Activated CD8-positive, alpha-beta memory T cell treated with anti-CD3 and anti-CD28 coated beads for 1 hour (primary cell): ENCODE measurements at places on chromosomes 1 and 21.

DNA sequence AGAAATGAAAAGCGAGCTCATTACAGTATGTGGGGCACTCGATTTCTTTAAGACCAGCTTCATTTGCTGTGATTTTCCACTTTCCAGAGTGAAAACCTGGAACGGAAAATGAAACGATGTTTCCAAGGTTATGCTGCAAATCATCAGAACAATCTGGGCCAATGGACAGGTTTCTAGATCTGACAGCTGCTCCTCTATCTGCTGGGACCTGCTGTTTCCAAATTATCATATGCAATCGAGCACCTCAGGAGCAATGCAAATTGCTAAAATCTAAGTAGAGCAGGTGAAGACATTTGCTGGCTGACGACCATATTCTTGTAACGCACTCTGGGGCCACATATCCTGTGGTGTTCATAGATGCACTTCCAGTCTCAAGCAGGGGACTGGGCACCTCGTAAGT is 39.7 kb upstream of the TIAM1 start:
- DNase-seq, result no peak

GRCh38 chr1:64572222-64572900 is 102.4 kb downstream of the CACHD1 start:
- DNase-seq, result no peak

- no peak for DNase-seq
Measured at GRCh38 chr1:41884256-41885230, 34.2 kb downstream of the HIVEP3 start.

DNA sequence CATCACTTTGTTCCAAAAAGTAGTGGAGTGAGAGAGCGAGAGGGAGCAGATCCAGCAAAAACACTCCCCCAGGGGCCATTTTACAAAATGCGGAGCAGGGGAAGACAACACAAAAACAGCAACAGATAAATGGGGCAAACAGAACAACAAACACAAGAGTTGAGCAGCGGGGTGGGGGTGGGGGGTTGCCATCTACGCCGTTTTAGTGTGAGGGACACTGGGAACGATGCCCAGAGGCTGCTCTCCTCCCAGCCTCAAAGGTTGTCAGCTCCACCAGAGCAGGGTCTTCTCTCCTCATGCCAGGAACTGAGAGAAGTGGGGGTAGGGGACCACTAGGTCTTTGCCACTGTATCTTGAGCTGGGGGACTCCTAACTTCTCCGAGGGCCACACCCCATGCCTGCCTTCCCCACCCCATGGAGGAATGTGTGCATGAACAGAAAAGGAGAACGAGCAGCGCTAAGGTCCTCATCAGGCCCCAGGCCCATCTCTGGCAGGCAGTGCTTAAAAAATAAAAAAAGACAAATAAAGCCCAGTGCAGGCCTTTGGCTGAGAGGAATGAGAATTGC is 1.3 kb upstream of the PBXIP1 start:
- DNase-seq, result no peak

DNA sequence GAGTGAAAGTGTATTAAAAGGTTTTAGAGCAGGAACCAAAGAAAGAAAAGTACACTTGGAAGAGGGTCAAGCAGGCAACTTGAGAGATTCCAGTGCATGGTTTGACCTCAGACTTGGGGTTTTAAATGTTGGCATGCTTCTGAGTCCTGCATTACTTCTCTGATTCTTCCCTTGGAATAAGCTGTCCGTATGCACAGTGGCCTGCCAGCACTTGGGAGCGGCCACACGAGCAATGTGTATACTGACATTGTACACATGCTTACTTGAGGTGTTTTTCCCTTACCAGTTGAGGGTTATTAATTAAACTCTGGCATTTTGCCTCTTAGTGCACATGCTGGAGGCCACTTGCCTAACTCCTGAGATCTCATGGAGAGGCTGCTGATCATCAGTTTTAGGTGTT is 786.6 kb upstream of the RGS18 start:
- DNase-seq, result no peak

DNA sequence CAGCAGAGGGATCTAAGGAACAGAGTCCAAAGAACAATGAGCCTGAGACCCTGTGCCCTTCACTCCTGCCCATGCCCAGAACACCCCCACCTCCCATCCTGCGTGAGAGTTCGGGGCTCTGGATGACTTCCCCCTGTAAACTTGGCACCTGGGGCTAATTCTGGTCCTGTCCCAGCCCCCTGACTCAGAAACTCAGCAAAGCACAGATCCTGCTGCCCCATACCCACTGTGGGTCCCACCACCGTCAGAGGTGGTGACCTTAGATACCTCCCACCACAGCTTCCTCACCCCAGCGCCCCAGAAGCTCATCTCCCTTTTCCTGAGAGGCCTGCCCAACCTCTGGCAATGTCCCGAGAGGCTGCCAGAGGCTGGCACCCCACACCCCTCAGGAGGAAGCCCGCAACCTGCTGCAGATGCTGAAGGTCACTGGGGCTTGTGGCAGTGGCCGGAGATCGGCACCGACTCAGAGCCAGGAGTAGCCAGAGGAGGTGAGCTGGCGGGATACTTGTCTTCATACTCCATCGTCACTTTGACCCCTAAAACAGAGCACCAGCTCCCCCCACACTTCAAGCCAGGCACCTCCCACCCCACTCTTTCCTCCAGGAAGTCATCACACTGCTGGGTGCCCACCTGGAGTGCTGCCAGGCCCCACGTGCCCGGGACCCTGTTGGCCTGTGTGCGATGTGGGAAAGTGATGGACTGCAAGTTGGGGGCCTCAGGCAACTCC is 111.6 kb upstream of the IFFO2 start:
- DNase-seq, result no peak

GRCh38 chr1:245467804-245468203 is 313.0 kb downstream of the KIF26B start:
- DNase-seq, result no peak

DNA sequence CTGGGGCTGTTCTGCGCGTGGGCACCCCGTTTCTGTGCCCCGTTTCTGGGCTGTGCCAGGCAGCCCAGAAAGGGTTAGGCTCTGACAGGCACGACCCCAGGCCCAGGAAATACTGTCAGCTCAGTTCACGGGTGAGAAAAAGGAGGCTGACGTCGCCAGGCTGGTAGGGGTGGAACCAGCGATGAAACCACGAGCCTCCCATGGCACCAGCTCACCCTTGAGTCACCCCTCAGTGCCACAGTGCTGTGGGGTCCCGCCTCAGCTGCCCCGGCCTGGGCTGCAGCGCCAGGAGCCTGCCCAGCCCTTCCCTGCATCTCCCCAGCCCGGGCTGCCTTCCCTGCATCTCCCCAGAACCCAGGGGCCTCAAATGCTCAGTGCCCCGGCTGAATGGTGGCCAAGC is 11.5 kb downstream of the MEGF6 start:
- DNase-seq, result no peak

- DNase-seq, result no peak
Measured at GRCh38 chr1:43315963-43316737, 15.4 kb downstream of the TIE1 start.

GRCh38 chr1:109218516-109218915 is 4.8 kb downstream of the SARS1 start:
- no peak for DNase-seq

DNA sequence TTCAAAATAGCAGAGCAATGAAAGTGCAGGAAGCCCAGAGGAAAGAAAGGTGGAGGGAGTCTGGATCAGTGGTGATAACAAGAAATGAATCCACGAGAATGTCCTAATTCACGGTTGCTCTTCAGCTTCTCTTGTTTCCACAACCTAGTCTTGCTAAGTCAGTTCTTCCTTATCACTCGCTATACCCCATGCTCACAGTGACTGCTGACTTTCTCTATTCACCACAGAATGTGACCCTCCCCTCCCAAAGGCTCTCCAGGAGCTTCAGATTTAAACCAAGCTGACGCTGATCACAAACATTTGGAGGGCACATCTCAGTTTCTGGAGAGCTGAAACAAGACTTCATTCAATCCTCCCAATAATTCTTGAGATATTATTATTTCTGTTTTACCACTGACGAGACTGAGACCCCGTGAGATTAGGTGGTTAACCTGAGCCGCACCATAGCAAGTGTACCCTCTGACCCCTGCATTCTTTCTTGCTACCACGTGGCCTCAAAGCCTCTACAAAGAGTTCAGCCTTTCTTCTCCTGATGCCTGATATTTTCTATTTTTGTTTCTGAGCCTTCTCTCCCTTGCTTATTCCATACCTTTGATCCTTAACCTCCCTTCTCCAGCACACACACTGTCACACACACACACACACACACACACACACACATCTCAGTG is 10.7 kb upstream of the CCN1 start:
- no peak for DNase-seq

DNA sequence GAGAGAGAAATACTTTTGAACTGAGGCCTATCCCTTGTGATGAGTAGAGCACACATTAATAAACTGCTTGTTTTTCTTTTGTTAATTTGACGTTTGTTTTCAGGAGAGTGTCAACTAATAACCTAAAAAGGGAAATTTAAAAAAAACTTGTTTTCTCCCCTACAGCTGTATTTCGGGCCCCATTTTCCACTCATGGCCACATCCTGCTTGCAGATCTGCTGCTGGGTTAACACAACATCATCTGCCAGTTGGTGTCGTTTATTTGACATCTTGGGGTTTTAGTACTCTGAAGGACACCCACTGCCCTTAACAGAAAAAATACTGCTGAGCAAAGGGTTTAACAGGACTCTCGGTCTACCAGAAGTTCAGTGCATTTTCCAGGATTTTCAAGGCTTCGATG is 848 bp upstream of the PYHIN1 start:
- no peak for DNase-seq

- no peak for DNase-seq
Measured at GRCh38 chr1:199490769-199491527, 536.6 kb upstream of the NR5A2 start.

DNA sequence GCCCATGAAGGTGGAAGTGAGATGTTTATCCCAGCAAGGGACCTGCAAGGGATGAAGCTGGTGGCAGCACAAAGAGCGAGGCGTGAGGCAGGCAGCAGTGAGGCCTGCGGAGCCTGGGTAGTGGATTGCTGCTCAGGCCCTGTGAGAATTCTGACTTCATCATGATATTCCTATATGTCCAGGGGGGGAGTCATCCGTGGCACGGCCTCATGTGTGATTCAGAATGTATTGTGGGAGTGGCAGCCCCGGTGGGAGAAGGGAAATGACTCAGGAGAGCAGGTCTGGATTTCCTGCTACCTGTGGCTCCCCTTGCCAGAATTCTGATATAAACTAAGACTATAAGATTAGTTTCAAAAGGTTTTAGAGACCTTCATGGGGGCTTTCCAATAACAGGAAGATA is 240.9 kb downstream of the CAMTA1 start:
- no peak for DNase-seq

DNA sequence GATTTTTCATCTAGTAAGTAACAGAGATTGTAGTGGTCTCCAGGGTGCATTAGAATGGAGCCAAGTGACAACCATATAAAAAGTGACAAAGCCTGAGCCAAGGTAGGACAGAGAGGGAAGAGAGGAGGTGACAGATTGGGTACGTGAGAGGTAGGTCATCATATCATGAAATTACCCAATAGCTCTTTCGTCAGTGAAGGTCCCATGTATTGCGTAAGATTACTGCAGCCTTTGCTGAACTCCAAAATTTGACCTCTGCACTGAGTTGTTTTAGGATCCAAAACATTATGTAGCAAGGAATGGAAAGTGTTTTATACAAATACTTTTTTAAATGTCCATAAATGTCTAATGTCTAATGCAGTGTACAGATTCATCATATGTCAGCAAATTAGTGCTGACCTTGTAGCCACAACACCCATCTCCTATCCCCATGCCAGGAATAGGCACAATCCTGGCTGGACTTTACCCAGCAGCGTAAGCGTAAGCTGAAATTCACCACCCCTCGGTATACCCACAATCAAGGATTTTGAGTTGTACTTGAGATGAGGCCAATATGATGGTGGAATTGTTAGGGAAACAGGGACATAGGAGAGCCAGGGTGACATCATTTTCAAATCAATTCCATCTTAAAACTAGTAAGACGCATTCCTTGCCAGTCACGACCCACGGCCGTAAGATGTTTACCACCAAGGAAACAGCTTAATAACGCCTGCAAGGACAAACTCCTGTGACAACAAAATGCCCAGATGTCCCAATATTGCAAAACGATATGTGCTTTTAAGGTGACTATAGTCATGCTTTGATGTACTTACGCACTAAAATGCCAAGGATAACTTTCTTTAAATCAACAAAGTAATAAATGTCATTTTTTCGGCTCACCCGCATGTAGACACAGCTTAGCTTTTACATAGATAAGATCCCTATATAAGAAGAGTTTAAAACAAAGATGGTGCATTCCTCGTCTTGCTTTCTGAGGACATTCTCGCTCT is 38.1 kb upstream of the GREM2 start:
- DNase-seq, result no peak

- no peak for DNase-seq
Measured at GRCh38 chr1:103106426-103107341, 1.6 kb downstream of the COL11A1 start.

DNA sequence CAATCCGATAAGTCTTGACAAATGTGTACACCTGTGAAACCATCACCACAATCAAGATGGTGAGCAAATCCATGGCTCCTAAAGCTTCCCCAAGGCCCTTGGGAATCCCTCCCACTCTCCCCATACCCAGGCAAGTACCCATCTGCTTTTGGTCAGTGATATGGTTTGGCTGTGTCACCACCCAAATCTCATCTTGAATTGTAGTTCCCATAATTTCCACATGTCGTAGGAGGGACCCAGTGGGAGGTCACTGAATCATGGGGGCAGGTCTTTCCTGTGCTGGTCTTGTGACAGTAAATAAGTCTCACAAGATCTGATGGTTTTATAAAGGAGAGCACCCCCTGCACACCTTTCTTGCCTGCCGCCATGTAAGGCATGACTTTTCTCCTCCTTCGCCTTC is 14.6 kb upstream of the GUCA2B start:
- DNase-seq, result no peak

GRCh38 chr1:98328855-98329254 is 332.7 kb upstream of the SNX7 start:
- DNase-seq, result no peak

DNA sequence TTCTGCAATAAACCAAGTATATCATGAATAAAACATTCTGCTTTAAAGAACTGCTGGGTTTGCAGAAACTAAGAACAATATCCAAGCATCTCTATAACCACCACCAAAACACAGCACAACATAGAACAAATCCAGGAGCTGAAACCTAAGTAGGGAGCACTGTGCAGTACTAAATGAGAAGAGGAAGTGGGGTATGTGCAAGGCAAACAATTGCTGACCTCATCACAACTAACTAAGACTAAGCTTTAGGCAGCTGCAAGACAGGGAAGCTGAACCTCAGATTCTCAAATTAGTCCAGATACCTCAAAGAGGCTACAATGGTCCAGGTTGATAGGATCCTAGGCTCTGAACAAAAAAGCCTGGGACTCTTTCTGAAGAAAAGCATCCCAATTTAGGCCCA is 172.6 kb downstream of the SLC44A5 start:
- DNase-seq, result no peak

GRCh38 chr1:15137809-15138208 is 15.7 kb upstream of the TMEM51 start:
- DNase-seq, result no peak

GRCh38 chr1:114090738-114091505 is 62.7 kb downstream of the SYT6 start:
- DNase-seq, result no peak

GRCh38 chr1:29462096-29462495 is 225.8 kb downstream of the PTPRU start:
- DNase-seq, result no peak
